Stimulated activated CD8-positive, alpha-beta memory T cell treated with anti-CD3 and anti-CD28 coated beads, Interleukin-7, amount 100 ng/mL, for 48 hours (primary cell): ENCODE measurements at places on chromosomes 2 and 18.

DNA sequence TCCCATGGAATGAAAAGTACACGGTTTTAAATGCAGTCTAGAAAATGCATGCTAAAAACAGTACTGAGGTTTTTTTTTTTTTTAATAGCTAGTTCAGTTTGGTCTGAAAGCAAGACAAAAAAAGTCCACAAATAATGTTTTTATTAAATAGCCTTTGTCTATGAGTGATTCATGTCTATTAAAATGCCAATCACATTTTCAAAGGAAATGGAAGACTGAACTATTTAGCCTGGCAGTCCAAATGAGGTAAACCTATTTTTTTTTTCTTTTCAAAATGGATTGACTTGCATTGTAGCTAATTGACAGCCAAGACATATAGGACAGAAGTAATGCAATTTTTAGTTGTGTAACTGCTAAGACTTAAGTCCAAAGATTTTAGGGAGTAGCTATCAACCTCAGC, 90.3 kb downstream of the LRP1B start:
- DNase-seq, result no peak

- DNase-seq, result no peak
Observed at GRCh38 chr18:79507546-79508480, 112.1 kb downstream of the NFATC1 start.

DNA sequence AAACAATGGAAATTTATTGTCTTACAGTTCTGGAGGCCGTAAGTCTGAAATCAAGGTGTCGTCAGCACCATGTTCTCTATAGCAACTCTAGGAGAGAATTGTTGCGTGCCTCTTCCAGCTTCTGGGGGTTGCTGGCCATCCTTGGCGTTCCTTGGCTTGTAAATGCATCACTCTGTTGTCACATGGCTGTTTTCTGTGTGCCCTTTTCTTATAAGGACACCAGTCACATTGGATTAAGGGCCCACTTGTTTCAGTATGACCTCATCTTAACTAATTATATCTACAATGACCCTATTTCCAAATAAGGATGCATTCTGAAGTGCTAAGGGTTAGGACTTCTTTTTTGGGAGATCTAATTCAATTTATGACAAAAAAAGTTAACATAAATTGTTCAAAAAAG, 1.4 kb upstream of the PLEK start:
- no peak for DNase-seq

DNA sequence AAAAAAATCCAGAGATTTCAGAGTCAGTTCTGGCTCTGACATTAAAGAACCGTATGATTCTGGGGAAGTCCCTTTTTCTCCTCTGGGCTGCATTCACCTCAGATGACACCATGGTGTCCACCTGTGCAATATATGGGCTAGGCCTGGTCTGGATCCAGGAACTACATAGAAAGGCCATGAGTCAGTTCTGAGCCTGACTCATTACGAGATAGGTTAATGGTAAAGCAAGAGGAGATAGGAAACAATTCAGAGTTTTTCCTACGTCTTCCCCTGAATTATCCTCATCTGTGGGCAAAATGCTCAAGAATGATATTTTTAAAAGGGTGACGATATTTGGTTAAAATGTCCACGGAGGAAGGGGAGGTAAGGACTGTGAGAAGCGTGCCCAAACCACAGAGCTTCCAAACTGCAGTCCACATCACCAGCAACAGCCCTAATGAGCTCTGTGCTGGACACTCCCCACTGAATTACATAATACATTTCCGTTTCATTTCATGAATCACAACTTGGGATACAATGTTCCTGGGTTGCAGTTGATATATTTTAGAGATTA, 180.1 kb upstream of the OSR1 start:
- no peak for DNase-seq

DNA sequence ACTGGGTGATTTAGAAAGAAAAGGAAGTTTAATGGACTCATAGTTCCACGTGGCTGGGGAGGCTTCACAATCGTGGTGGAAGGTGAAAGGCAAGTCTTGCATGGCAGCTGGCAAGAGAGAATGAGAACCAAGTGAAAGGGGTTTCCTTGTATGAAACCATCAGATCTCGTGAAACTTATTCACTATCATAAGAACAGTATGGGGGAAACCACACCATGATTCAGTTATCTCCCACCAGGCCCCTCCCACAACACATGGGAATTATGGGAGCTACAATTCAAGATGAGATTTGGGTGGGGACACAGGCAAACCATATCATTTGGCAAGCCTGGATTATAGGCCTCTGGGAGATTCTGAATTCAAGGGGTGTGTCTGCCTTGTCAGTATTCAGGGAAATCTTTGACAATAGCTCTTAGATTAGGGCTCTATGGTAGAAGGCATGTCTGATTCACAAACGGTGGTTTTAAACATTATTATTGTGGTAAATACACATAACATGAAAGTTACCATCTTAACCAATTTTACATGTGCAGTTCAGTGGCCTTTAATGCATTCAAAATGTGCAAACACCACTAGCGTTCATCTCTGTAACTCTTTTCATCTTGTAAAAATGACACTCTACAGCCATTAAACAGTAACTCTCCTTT, 15.3 kb upstream of the PLB1 start:
- peak; percentile 6 for DNase-seq

DNA sequence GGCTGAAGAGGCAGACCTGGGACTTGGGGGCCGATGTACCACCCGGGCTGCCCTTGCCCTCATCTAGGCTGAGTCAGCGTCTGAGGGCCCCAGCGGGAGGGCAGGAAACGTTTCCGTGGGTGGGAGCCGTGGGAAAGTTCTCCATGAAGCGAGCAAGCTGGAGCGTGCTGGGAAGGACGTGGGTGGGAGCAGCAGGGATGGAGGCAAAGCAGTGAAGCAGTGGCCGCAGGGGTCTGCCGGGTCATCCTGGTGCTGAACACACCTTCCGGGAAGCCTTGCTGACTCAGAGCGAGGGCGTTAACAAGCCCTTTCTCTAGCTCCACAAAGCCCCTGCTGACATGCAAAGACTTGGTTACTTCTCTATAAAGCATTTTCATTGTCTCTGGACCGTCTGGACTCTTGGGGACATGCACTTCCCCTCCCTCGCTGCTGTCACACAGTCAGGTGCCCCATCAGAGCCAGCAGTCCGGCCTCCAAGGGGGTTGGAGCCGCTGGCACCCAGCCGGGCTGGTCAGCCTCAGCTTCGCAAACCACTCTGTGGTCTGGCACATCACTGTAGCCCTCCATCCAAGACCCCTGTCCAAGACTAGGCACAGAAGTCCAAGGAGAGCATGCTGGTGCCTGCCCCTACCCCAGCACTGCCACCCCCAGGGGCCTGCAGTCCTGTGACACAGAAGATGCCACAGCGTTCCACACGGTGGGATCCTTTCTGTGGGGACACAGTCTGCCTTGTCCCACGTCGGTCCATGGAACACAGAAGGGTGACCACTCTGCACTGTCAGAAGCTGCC, 115.1 kb upstream of the GPC1 start:
- no peak for DNase-seq

DNA sequence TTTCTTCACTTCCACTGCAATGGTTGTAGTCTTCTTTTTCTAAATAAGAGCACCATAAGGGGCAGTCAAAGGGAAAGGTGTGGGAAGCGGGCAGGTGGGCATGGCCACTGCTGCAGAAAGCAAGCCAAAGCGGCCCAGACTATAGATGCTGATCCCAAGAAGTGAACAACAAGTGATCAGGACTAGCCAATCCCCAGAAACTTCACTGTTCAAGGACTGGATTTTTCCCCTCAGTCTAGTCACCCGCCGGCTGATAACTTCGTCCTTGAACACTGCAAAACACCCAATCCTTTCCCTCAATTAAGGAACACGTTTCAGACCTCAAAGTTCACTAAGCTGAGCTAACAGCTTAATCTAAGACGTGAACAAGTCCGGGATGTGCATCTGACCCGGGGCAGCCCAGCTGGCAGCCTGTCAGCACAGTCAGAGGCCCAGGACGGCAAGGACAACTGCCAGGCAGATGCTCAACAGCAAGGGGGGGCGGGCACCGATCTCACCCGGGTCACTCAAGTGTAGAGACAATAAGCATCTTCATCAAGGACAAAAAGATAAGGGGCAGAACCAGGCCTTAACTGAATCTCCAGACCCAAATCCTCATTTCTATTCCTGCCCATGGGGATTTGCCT, 59.8 kb downstream of the HDLBP start:
- no peak for DNase-seq

DNA sequence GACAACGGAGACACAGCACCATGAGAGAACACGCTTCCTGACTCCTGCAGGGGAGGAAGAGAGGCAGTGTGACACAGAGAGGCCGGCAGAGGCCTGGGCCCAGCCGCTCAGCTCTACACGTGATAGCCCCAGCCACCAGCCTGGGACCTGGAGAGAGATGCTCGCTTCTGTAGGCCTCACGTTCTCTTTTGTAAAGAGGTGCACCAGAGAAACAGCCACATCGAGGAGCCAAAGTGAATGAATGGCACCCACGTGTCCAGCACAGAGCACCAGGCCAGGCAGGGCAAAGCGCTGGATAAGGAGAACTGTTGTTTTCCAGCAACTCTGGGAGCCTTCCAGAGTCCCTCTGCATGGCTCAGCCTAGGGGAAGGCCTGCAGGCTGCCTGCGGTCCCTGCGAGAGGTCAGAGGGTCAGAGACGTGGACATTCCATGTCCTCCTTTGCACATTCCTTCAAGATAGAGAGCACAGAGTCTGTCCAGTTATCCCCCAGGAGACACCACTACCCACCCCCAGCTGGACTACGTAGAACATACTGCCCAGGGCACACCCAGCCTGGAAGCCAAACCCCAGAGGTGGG, 14.2 kb downstream of the LIMS2 start:
- no peak for DNase-seq

DNA sequence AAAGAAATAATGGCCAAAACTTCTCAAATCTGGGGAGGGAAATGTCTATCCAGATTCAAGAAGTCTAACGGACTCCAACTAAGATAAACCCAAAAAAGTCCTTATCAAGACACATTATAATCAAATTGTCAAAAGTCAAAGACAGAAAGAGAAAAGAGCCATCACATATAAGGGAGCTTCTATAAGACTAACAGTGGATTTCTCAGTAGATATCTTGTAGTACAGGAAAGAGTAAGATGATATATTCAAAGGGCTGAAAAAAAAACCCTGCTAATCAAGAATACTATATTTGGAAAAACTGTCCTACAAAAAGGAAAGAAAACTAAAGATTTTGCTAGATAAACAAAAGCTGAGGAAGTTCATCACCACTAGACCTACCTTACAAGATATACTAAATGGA, 35.4 kb downstream of the TMEM247 start:
- DNase-seq, result no peak

DNA sequence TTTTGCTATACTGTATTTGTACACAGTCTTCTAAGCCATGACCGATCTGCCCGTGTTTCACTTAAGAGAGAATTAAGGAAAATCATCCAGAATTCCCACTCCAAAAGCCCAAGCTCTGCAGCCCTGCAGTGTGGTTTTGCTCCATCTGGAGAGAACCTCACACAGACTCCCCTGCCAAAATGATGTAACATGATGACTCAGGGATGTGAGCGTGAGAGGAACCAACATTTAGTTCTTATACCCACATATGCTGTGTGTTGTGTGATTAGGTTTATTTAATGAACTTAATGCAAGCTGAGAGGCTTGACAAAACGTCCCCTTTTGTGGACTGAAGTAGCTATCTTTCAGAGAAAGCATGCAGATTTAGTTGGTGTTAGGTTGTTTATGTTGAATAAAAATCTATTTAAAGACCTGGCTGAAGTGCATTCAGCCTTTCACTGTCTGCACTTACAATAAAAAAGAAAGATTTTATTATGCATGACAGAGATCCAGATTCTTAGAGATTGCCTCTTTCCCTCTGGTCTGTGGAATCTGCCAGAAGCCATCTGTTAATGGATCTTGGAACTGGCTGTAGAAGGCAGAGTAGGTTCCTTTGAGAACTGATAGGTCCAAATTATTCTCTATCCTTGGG, 6.3 kb downstream of the RAB12 start:
- DNase-seq, result no peak
